NCI-H460 (cell line): ENCODE measurements at places on chromosomes 12 and 14. TPM values are rescaled to one million over a fixed set of nuclear protein-coding genes. Genes with fewer than 3 reads are reported as not detected.

Gene SIX6
- not detected in 2 replicates for total RNA-seq

- no peak for DNase-seq
Observed at GRCh38 chr14:24368212-24368561, 203 bp downstream of the NFATC4 start.

DNA sequence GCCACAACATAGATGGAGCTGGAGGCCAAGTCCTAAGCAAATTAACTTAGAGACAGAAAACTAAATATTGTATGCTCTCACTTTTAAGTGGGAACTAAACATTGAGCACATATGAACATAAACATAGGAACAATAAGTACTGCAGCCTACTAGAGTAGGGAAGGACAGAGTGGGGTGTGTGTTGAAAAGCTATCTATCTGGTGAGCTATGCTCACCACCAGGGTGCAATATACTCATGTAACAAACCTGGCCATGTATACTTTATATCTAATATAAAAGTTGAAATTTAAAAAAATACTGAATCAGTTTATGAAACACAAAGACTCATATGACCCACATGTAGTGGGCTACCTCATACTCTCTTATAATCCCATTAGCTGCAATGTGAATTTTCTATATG, 1305.0 kb downstream of the LRFN5 start:
- no peak for DNase-seq

DNA sequence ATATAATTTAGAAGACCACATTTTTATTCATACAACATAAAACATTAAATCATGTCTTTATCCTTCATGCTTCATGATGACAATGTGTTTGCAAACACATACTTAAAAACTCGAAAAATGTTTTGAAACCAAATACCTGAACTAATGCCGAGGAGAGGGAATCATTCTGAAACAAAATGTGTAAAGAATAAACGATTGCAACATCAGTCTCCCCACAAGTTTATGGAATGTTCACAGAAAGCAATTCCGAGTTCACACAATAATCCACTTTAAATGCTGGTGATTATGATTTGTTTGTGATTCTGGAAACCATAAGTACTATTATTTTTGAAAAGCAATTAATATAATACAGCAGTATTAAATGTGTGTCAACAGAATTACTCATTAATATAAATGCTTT, 84.5 kb upstream of the PDZRN4 start:
- DNase-seq = no peak

DNA sequence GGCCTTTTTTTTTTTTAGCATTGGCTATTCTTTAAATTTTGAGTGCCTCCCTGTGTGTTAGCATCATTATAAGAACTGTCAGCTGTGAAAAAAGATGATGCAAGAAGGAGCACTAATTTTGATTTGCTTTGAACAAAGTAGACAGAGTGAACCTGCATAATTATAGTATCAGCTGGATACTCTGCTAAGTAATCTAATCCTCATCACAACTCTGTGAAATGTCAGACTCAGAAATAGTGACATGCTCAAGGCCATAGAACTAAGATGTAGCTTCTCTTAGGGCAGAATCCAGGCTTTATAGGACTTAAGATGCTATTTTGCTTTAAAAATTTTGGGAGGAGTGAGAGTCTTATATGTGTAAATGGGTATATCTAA, 31.9 kb downstream of the FBXO34 start:
- no peak for DNase-seq

- DNase-seq = no peak
Observed at GRCh38 chr12:50102131-50102531, 1.7 kb upstream of the GPD1 start.

- DNase-seq = no peak
Observed at GRCh38 chr12:7047306-7047705, 13.2 kb upstream of the C1S start.

DNA sequence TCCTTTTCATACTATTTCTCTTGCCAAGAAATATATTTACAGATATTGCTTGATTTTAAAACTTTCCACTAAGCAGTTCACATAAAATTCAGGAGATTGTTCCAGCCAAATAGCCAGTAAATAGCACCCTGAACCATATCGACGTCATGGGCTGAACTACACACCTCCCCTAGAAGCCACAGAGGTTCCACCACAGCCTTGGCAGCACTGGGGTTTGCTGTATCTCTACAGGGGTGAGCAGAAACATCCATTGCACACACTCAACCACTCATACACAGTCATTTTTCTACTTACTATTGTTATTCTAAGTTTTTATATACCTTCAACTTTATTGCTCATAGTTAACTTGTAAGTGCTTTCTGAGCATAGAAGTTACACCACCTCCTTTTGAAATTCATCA, 8.1 kb upstream of the EIF2S3B start:
- no peak for DNase-seq
